Activated CD4-positive, alpha-beta T cell treated with anti-CD3 and anti-CD28 coated beads, Interleukin-2, amount 10 ng/mL, durations not matched to agents 7 days and 5 days (primary cell): ENCODE measurements at places on chromosomes 16 and 17. TPM values are rescaled to one million over a fixed set of nuclear protein-coding genes. Genes with fewer than 3 reads are reported as not detected.

Gene HNF1B
- 0.08 TPM for total RNA-seq

Gene PRR35
- total RNA-seq = not detected

Gene ACSM5
- not detected for total RNA-seq

Gene ACE
- 4.1 TPM for total RNA-seq

Gene ALOX15B
- not detected for total RNA-seq

Gene CEMP1
- total RNA-seq = not detected

Gene CFAP97D1
- total RNA-seq = not detected

Gene CACNG4
- not detected for total RNA-seq

DNA sequence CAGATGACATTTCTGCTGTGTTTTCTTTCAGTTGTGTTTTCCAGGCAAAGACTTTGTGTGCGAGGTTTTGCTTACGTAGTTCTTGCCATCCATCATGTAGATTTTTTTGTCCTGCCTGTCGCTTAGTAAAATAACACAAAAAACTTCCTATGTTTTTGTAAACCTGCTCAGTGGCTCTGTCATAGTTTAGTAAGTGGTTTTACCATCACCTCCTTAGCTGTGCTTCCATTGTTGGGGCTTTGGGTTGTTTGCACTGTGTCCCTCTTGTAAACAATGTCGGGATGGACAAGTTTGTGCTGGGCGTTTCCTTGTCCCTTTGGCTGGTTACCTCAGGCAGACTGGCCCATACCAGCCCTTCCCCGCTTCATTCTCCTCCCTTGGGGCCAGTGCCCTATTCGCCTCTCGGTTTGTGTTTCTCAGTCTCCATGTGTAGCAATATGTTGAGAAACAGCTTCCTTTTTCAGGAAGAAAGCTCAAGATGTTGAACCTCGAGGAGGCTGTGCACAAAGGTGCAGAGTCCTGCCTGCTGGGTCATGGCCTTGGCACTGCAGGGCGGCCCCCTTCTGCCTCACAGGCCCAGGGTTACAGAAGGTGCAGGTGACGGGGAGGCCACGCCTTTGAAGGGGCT lies 74.6 kb downstream of the KSR1 start:
- DNase-seq = no peak

DNA sequence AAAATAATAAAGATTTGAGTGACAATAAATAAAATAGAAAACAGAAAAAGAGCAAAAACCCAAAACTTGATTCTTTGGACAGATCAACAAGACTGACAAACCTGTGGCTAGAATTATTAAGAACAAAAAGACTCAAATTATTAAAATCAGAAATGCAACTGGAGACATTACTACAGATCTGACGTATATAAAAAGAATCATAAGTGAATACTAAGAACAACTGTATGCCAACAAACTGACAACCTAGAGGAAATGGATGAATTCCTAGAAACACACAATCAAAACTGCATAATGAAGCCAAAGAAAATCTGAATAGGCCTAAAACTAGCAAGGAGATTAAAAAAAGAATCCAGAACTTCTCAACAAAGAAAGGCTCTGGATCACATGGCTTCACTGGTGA lies 47.4 kb downstream of the NETO2 start:
- DNase-seq = no peak

GRCh38 chr17:11487469-11487868 lies 110.8 kb upstream of the DNAH9 start:
- DNase-seq = no peak

DNA sequence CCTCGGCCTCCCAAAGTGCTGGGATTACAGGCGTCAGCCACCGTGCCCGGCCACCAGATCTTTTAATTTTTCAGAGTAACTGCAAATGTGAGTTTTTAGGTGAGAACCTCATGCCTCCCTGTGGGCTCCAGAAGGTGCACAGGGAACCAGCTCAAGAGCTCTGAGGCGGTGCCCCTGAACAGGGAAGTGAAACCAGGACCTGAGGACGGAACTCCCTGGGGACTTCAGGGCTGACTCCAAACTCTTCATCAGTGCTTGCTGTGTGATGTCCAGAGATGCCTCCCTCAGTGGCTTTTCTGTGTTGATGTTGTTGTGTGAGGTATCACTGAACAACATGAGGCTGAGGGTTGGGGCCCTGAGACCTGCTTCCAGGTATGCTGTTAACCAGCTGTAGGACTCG lies 23.8 kb downstream of the SLC12A3 start:
- no peak for DNase-seq

GRCh38 chr17:67620636-67621035 lies 97.1 kb upstream of the NOL11 start:
- DNase-seq = no peak

DNA sequence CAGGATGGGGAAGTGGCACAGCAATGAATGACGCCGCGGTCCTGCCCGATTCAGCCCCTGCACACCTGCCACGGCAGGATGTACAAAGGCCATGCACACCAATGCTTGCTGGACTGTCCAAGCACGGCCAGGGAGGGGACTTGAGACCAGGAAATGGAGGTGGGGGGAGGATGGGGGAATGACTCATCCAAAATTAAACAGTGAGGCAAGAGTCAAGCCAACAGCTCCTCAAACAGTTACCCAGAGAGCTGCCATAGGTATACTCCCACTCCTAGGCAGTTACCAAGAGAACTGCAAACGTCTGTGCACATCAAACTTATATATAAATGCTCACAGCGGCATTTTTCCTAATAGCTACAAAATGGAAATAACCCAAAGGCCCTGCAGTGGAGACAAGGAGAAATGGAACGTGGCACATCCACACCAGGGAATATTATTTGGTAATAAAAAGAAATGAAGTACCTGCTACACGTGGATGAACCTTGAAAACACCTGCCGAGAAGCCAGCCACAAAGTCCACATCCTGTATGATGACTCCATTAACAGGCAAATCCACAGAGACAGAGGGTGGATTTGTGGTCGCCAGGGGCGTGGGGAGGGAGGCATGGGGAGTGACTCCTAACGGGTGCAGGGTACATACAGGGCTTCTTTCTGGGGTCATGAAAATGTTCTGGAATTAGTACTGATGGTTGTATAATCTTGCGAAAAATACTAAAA lies 54.1 kb downstream of the VAC14 start:
- peak; percentile 82 for DNase-seq

GRCh38 chr17:31269578-31269983 lies 27.5 kb downstream of the OMG start:
- DNase-seq = no peak

DNA sequence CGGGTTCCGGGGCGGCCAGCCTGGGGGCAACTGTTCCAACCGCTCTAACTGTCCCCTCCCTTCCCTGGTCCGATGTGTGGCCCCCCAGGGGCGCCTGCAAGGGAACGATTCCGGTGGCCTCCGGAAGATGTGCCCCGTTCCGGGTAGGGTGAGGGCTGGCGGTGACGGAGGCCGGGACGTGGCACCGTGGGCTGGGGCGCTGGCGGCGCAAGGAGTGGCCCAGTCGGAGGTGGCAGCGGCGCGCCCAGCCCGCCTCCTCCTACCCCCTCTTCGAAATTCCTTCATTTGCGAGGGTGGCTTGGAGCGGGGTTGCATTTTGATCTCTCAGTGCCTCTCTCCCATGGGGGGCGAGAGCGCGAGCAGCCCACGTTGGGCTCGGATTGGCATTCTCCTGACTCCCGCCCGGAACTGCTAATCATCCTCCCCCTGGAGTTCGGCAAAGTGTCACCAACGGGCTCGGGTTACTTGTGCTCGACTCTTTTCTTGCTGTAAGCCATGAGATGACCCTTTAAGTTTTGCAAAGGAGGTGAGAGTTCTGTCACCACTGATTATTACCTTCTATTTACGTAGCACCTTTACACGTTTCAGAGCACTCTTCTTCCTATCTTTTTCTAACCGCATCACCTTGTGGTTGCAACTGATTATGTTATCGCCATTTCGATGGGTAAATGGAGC lies 622 bp downstream of the NDEL1 start:
- peak; percentile 70 for DNase-seq

DNA sequence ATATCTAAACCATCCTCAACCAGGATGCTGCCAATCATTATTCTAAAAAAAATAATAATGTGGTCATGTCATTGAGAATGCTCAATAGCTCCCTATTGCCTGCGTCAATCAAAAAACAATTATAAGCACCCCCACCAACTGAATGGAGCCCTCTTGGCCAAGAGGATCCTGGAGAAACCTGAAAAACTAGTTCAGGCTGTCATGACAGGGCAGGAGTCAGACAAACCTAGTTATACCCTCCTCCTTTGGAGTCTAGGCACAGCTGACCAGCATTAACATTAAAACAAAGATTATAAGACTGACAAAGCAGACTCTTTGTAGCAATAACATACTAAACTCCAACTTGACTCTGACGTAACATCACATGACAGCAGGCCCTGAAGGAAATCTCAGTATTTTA lies 119.2 kb upstream of the CCL2 start:
- no peak for DNase-seq

DNA sequence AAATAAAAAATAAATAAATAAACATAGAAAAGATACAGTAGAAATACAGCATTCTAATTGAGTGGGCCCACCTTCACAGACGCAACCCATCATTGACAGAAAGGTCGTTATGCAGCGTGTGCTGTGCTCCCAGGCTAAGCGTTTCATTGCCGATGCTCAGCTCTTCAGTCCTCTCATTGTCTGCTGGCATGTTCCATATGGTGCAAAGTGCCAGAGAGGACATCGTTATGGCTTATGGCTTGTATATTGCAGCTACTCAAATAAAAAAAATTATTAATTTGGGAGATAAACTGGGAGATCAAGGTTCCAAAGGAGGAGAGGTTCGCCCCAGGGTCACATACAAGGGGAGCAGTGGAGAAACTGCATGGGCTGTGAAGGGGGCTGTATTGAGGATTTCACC lies 11.3 kb upstream of the UBALD2 start:
- no peak for DNase-seq

GRCh38 chr16:70735141-70735979 lies 49.5 kb upstream of the MTSS2 start:
- no peak for DNase-seq

DNA sequence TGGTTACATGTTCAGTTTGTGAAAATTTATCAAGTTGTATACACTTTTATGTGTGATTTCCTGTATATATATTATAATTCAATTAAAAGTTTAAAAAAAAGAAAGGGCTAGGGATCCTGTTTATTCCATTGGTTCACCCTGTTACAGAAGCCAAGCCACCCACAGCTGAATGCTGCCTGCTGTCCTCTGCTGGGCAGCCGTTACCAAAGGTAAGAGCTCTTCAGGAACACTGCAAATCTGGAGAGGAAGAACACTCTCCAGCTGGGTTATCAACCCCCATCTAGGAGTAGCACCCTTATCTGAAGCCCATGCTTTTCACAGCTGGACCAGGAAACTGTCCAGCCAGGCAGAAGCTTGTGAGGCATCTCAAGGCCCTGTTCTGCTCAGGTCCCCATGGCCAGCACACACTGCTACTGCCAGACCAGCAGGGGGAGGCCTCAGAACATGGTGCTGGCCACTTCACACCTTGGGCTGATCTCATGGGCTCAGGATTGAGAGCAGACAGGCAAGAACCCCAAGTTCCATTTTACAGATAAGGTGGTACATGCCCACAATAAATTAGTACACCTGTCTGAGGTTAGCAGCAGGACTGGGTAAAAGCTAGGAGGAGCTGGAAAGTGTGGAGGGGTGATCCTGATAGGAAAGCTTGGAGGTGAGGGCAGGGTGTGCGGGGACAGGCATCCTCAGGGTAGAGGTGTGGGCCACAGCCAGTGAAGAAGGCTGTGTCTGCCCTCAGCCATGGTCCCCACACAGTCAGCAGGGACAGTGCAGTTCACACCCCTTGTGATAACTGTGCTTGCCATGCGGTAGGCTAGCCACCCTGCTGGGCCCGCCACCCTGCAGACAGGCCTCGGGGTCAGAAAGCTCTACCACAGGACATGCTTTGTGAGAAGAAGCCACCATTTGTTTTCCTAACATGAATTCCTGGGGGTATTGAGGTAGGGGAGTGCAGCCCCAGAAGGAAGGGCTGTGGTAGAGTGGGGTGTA lies 54.3 kb upstream of the SREBF1 start:
- peak; percentile 60 for DNase-seq

GRCh38 chr16:30924076-30924912 lies 922 bp downstream of the FBXL19 start:
- DNase-seq = no peak

DNA sequence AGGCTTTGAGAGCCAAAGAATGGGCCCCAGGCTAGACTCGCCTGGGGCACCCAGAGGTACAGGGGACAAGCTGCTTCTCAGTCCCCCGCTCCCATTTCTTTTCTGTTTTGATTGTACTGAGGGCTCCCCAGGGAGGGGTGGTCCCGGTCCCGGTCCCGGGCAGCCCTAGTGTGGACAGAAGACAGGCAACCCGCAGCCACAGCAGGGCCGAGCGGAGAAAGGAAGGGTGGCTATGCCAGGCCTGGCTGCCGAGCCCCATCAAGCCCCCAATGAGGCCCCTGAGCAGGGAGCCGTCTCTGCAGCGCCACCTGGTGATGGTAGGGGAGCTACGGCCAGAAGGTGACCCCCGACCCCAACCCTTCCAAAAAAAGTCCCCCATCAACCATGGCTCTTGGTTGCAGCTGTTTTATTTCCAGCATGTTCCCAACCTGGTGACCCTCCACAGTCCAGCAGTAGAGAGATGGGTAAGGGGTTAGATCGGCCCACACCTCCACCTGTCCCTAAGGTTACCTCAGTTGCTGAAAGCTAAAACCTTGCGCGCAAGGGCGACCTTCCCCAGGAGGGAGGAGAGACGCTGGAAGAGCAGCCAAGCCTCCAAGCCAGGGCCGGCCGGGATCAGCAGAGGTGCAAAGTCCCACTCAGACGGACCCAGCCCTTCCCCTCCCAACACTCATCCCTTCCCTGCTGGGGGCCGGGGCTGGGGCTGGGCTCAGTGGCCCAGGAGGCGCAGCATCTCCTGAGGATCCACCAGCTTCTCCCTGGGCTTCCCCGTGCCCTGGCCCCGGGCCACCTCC lies 2.6 kb upstream of the GRIN2C start:
- DNase-seq = peak; percentile 75

DNA sequence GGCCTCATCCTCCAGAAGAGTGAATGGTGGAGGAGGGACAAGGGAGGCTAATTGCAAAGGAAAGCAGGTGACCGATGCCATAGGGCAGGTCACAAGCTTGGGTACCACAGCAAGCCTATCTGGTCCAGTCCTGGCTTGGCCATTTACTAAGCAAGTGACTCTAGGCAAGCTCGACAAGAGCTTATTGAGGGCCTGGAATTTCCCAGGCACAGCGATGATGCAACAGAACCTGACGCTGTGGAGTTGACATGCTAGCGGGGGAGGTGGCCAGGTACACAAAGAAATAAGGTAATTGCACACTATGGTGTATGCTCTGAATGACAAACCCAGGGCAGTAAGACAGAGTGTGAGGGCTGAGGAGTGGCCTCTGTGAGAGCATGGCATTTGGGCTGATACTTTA lies 98.5 kb downstream of the PGS1 start:
- no peak for DNase-seq

DNA sequence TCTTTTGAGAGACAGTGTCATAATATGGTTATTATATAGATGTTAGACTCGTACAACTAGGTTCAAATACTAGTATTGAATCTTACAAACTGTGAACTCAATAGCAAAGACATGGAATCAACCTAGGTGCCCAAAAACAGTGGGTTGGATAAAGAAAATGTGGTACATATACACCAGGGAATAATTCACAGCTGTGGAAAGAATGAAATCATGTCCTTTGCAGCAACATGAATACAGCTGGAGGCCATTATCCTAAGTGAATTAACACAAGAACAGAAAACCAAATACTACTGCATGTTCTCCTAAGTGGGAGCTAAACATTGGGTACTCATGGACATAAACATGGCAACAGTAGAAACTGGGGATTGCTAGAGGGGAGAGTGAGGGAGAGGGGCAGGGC lies 8.1 kb downstream of the PHKB start:
- no peak for DNase-seq
